ENCODE measurements at places on chromosomes 1 and 21. TPM values are rescaled to one million over a fixed set of nuclear protein-coding genes. Genes with fewer than 3 reads are reported as not detected.

Gene FAF1
- total RNA-seq, result 39.6 TPM

Gene DNASE2B
- total RNA-seq, result not detected

Gene PADI3
- under 0.01 TPM for total RNA-seq

Gene LHX4
- total RNA-seq, result 0.14 TPM

Gene C1orf56
- 2.9 TPM for total RNA-seq

Gene PTTG1IP
- 328 TPM for total RNA-seq

Gene PARS2
- 7.4 TPM for total RNA-seq

Gene NR0B2
- total RNA-seq, result not detected

Gene ANGPTL1
- 17.1 TPM for total RNA-seq

Gene IGSF21
- not detected for total RNA-seq

Gene ANGEL2
- total RNA-seq, result 40.9 TPM

Gene TNFSF4
- 9.3 TPM for total RNA-seq

Gene ELF3
- 0.29 TPM for total RNA-seq

Gene KRTAP13-2
- total RNA-seq, result not detected

Gene MTARC1
- 0.14 TPM for total RNA-seq

Gene AVPR1B
- total RNA-seq, result not detected

Gene TDRD10
- total RNA-seq, result not detected

Gene LCK
- total RNA-seq, result not detected

Gene OR2T11
- not detected for total RNA-seq

Gene NECTIN4
- 2.6 TPM for total RNA-seq

Gene PYHIN1
- not detected for total RNA-seq

Gene MMEL1
- total RNA-seq, result not detected

Gene DPH5
- total RNA-seq, result 31.5 TPM

Gene RIMKLA
- total RNA-seq, result under 0.01 TPM

Gene DRAXIN
- total RNA-seq, result not detected

Gene KCNK1
- 0.22 TPM for total RNA-seq

Gene SPATA1
- 0.88 TPM for total RNA-seq

Gene SPRR5
- not detected for total RNA-seq

Gene S100B
- 0.29 TPM for total RNA-seq

Data from placental pericyte (primary cell).